ENCODE measurements at places on chromosomes 7 and 10.

DNA sequence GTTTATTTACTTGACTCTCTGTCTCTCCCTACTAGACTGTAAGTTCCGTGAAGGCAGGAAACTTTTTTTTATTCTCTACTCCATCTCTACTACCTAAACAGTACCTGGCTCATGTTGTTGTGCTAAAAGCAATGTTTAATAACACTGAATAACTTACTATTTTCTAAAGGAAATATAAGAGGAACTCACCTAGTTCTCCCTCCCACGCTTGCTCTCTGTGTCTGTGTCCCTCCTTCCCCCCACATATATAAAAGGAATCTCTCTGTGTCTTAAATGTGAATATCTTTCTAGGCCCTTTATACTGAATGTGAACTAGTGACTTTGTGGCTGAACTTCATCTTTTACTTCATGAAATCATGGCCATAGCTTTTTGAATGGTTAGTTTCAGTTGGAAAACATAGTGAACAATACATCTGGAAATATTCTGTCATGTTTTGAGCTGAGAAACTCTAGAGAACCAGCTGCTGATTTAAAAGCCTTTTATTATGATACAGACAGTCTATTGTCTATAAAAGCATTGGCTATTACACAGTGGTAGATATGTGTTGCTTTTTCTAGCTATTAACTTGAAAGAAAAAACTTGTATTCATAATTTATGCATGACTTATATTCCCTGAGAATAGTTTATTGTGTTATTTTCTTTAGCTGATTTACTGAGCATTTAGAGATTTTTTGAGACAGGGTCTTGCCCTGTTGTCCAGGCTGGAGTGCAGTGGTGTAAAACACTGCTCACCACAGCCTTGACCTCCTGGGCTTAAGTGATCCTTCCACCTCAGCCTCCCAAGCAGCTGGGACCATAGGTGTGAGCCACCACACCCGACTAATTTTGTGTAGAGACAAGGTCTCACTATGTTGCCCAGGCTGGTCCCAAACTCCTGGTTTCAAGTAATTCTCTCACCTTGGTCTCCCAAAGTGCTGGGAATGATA lies 42.5 kb downstream of the VCL start:
- DNase-seq: no peak

DNA sequence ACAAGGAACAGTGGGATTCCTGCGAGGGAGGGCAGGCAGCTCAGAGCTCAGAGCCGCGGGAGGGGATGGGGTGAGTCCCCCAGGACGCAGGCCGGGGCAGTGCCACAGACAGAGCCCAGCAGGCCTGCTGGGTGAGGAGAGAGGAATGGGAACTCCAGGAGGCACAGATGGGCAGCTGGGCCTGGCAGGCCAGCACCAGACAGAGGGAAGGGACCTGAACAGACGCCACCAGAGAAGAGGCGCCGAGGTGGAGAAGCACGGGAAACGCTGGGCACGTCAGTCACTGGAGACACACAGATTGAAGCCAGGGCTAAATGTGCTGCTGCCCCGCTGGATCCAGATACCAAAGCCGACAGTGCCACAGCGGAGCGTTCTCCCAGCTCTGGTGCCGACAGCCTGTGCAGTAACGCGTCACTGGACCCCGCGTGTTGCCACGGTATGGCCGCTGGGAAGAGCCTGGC lies 225.8 kb downstream of the MAD1L1 start:
- DNase-seq: peak; percentile 75

DNA sequence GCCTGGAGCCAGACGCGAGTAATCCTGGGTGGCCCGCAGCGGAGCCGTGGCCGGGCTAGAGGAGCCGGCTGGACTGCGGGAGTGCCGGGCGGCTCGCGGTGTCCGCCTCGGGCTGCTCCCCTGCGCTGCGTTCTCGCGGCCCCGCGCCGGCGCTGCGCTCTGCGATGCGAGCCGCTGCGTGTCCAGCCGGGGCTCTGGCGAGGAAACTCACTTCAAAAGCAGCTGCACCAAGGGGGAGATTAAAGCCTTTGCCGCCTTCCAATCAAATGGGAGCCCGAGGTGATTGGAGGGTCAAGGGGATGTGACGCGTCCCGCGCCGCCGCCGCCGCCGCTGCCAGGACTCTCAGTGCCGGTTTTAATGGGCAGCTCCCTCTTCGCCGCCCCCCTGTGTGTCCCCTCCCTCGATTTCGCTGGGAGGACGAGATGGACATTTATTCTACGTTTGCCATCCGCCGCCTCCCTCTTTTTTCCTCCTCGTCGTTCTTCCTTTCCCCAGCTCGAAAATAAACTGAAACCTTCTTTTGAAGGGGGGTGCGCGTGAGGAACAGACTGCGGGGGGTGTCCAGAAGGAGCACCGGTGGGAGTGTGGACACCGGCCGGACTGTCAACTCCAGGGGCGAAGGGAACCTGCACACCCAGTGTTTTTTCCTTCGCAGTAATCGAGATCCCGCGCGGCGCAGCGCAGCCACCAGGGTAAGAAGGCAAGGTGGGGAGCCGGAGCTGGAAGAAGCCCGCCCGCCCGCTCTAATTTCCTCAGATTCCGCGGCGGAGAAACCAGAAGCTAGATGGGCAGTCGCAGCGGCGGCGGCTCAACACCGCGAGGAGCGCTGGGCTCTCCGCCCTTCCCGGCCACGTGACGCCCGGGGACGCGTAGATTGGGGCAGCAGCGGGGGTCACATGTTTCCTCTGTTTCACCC lies at the start of gene ZNF503:
Gene ZNF503, minus strand, starts transcription at position 196 of the 917 bp plus-strand sequence. CDS start 345 bp downstream, outside the sequence.
- DNase-seq: peak; percentile 99

GRCh38 chr10:43376046-43376635 lies 4.7 kb downstream of the FXYD4 start:
- no peak for DNase-seq

- DNase-seq: no peak
These were observed 145.9 kb upstream of the SEMA3E start for GRCh38 chr7:83794829-83795228.

DNA sequence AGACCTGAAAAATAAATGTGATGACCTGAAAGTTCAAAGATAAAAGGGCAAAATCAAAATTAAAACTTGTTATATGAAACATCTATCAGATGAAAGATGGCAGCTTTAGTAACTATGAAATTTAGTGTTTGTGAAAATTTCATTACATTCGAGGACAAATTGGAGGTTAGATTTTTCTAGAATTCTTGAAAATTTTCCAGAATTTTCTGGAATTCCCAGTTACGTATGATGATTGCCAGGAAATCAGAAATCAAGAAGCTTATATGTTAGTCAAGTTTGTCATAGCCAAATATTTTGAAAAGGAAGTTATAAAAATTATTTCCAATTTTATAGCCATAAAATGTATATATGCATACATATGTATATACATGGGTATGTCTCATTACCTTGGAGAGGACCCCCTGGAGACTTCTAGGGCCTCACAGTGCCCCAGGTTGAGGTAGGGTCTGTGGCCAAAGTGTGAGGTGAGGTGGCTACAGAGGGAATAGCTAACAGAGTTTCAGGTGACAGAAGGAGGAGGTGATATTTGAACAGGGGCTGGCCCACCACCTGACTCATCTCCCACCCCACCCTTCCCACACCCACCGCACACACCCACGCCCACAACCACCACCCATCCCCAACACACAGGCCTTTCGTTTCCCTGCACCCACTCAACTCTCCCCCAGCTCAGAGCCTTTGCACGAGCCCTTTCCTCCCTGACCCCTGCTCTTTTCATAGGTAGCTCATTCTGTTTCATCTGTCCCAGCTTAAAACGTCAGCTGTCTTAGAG lies 21.5 kb downstream of the C10orf105 start:
- DNase-seq: no peak

GRCh38 chr7:46385662-46386309 lies 464.7 kb upstream of the IGFBP3 start:
- DNase-seq: no peak

- DNase-seq: no peak
These were observed at the start of gene PHYHIPL for GRCh38 chr10:59176241-59177030. TSS of gene PHYHIPL (plus strand) at chr10:59176643. CDS start at chr10:59176854, 211 bp downstream.

GRCh38 chr10:31819391-31819820 lies 109.2 kb downstream of the ARHGAP12 start:
- peak; percentile 34 for DNase-seq

DNA sequence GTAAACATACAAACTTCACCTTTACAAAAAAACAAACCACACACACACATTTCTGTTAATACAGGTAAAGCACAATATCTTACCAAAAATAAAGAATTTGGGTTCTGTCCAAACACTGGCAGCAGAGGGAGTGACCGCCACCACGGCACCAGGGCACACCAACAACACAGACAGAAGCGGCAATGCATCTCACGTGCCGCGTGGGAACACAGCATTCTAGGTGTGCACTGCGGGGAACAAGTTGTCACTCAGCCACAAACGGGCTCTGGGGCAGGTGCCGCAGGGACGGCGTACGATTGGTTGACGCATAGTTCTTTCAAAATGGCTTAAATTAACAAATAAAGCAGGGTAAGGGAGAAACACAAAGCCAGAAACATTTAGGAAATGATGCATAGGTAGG lies 22.3 kb downstream of the PDGFA start:
- no peak for DNase-seq

DNA sequence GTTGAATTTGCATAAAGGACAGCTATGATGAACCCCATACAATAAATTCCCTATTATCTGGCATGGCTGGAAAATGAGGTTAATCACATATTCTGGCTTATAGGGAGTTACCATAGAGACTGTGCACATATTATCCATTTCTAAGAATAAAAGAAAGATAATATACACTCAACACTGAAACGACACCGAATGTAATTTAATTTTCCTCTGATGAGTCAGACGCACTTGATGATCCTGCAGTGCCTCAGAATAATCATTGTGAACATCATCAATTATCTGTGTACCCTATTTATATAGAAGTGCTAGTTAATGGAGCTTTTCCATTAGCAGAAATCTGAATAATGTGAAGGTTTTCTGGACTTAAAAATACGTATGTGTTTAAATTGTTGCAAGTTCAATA lies 60.2 kb downstream of the SGCE start:
- DNase-seq: no peak

GRCh38 chr7:138750901-138751464 lies 46.8 kb upstream of the TMEM213 start:
- DNase-seq: no peak

DNA sequence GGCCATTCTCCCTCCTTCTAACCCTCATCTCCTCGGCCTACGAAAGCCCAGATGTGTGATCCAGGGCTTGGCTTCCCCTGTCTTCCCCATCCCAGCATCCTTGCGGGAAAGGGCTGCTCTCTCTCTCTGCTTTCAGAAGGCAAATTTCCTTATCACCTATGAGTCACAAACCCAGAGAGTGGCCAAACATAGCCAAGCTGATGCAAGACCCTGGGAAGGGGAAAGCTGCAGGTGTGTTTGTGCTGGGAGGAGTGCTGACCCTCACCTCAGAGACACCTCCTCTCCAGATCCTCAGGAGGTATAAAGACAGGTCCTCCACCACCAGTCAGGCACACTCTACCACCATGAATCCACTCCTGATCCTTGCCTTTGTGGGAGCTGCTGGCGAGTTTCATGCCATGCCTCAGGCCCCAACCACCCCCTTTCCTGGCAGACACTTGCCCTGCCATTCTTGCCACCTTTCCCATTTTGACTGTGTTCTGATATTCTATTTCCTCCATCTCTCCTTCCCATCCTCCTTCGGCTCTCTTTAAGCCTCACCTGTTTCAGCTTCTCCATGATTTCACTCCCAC lies 10.6 kb upstream of the PRSS2 start:
- no peak for DNase-seq

DNA sequence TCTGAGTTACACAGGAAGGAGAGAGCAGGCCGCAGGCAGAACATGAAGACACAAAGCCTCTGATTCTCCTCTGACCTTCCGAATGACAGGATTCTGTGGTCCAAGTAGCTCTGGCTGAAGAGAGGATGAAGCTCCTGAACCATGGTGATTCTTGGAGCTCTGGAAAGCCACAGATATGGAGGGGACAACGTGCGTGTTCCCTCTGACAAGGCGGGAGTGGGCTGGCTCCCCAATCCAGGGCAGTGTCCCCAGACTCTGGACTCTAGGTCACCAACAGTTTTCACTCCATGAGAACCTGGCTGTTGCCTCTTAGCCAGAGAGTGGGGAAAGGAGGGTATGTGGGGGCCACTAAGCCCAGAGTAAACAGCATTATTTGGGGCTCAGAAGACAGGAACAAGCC lies 7.4 kb upstream of the TRPV6 start:
- DNase-seq: no peak

DNA sequence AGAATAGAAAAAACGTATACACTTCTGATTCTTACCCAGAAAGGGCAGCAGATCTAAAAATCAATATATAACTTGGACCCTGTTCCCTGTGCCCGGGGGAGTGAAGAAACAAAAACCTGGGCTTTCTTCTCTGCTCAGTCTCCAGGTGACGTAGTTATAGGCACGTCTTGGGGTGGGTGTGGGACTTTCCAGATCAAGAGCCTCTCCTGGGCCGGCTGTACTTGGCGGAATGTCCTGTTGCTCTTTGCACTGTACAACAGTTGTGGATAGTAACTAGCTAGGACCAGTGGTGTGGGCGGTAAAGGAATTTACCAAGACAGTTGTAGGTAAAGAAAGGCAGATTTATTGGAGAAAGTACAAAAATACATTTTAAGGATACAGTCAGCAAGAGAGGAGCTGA lies 40.4 kb upstream of the STEAP4 start:
- no peak for DNase-seq

DNA sequence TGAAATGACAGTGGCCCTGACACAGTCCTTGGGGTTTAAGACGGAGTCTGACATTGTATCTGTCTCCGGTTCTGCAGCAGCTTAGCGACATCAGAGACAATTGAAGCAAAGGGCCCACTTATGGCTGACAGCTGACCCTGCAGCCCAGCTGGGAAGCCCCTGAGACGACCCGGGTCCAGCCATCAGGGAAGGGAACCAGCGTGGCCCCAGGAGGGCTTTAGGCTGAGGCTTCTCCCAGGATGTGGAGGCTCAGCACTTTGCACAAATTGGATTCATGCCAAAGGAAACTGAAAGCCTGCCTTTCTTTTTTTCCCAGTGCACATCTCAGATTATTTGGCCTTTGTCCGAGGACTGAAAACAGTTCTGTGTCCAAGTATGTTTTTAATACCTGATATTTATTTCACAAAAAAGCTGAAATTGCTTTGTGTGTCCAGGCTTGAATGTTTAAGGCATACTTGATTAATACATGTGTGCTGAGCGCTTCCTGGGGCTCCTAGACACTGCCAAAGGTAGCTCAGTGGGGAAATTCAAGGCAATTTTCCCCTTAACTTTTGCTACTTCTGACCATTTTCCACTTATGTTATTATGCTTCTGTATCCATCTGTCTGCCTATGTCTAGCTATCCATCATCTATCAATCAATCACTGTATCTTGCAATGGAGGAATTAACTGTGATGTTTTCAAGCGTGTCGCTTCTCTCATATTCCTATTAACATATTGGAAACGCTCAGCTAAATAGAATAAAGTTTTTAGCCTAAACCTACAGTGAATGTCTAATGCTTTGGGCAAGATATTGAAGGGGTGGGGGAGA lies 34.8 kb downstream of the KLF6 start:
- DNase-seq: peak; percentile 85

DNA sequence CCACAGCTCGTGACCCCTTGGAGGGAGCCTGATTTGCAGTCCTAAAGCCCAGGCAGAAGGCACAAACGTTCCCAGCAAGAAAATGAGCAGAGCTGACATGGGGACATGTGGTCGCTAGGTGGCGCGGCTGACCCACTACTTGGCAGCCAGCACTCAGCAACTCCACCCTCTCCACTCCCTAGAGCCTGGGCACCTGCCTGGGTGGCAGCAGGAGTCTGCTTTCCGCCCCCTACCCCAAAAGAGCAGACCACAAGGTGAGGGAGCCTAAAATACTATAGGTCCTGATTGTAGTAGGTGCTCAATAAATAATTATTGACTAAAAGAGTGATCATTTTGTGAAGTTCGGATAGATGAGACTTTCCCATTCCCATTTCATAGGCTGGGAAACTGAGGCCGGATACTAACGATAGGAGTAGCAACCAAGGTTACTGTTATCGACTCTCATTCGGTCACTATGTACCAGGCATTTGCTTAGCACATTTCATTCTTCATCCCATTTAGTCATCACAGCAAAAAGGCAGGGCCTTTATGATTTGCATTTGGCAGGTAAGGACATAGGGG lies 57.4 kb downstream of the NEUROG3 start:
- peak; percentile 91 for DNase-seq

Measured in lower leg skin (tissue), 4 donors.